ENCODE measurements at places on chromosomes 13 and 19.

DNA sequence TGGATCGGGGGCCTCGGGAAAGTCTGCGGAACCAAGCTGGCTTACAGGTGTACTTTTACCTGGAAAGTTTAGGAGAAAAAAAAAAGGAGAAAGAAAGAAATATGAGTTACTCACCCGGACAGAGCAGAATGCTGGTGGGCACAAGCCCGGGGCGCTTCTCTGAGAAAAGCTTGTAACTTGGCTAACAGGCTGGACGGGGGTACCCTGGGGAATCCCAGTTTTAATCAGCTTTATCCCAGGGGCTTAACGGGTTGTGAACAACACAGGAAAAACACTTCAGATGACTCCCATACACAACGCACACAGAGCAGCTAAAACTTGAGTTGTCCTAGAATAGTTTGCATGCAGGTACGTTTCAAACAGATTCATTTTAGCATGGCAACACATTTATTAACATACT lies 37.3 kb downstream of the KLF2 start:
- no peak for DNase-seq

GRCh38 chr19:1952635-1953034 lies 11.7 kb downstream of the CSNK1G2 start:
- no peak for DNase-seq

DNA sequence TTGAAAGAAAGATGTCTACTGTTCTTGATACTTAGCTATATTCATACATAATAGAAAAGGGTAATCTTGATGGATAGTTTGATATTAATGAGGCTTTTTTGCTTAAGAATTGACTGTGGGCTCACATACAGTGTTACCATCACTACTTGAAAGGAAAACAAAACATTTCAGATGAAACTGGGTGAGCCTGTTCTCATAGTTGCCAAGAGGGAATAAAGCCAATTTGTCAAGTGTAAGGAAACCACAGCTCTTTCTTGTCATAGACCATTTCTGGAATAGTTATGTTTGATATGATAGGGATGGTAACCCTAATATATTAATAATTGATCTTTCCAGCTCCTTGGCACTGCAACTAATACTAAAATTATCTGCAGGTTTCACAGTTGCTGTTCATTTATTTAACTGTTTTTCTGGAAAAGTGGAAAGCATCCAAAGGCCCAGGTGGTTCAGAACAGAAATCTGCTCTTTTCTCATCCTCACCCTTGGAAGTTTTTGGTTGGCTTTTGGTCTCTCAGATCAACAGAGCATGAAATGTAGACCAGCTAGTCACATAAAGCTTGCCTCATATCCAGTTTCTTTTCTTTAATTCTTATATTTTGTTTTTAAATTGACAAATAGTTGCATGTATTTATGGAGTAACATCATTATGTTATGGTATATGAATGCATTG lies 43.2 kb downstream of the ARHGEF7 start:
- no peak for DNase-seq

DNA sequence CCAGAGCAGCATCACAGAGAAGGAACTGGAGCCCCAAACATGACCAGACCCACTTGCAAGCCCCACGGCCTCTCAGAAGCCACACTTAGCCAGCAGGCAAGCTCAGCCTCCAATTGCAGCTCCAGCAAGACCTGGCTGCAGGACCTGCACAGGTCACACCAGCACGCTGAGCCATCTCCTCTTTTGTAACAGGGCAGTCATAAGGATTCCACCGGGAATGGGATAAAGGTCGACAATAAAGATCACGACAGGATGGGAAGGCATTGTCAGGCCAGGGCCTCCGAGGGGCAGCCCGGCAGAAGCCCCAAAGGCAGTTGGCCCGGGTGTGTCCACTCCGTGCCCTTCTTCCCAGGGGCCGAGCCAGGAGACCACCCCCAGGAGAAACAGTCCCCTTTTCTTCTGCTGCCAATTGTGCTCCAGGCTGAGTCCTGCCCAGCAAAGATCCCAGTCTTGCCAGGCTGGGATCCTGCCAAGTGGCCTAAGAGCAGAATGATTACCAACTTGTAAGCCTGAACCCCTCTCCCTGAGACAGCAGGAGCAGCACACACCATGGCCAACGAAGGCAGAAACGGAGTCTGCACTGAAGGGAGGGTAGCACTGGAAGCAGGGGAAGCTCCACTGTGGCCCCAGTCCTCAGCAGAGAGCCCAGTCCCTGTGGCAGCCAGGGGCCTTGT lies 12.5 kb downstream of the PEPD start:
- DNase-seq = no peak

DNA sequence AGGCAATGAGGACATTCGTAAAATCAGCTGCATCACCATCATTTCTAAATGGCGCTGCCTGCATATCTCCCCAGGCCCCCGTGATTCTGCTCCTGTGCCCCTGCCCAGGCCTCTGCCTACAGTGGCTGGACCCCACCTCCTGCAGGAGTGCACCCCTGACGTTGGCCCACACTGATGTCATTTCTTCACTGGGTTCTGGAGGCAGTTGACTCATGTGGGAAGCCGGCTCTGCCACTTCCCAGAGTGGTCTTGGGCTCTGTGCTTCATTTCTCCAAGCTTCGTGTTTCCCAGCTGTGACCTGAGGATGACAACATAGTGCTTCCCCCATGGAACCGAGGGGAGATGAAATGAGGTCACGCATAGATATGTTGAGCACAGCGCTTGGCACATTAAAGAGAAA lies 19.9 kb downstream of the CCNE1 start:
- no peak for DNase-seq

- no peak for DNase-seq
Observed at GRCh38 chr19:48718711-48719231, 754 bp downstream of the MAMSTR start.

DNA sequence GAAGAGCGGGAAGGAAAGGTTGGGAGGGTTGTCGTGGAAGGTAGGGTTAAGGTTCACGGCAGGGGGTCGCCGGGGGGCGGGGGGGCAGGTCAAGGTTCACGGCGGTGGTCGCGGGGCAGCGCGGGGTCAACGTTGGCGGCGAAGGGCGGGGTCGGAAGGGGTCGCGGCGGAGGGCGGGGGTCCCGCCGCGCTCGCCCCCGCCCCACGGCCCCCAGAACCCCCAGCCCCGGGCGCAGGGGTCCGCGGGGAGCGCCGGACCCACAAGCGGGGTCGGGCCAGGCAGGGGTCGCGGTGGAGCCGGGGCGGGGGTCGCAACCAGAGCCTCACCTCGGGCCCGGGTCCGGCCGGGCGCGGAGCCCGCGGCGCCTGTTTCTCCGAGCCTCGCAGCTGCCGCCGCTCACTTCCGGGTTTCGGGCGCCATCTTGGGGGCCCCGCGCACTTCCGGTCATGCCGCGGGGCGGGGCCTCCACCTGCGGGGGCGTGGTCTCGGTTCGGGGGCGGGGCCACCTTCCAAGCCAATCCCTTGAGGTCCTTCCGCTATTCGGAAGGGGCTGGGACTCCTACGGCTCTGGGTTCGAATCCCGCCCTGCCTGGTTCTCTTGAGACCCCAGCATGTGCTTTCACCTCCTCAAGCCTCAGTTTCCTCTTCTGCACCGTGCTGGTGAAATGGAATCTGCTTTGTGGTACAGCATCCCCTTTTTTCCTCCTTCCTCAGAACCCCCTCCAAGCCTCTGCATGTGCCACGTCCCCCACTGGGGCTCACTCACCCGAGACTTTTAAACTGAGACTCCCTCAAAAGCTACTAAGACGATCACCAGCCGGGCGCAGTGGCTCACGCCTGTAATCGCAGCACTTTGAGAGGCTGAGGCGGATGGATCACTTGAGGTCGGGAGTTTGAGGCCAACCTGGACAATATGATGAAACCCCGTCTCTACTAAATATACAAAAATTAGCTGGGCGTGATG lies at the start of gene SBNO2:
Gene SBNO2 (minus strand): TSS at position 424 of the 965 bp plus-strand sequence. CDS start 19,992 bp downstream, outside the sequence.
- peak; percentile 95 for DNase-seq

DNA sequence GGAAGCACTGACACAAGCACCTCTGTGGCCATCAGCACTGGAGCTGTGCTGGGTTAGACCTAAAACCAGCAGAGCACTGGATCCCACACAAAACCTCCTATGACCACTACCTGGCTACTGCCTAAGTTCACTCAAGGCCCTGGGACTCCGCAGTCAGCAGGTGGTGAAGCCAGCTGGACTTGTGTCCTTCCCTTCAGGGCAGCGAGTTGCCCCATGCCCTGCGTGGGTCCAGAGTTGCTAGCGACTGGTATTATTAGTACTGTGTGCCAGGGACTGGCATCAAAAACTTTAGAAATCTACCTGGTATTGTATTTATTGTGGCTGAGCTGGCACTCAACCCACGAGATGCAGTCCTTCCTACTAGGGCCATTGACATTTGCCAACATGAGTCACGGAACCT lies 6.0 kb downstream of the OR10H4 start:
- DNase-seq = no peak

GRCh38 chr19:17347361-17347760 lies 10.0 kb downstream of the GTPBP3 start:
- no peak for DNase-seq

- DNase-seq = no peak
Observed at GRCh38 chr13:58500938-58501337, 869.4 kb downstream of the PCDH17 start.

- no peak for DNase-seq
Observed at GRCh38 chr13:43473437-43473836, 313.3 kb downstream of the ENOX1 start.

DNA sequence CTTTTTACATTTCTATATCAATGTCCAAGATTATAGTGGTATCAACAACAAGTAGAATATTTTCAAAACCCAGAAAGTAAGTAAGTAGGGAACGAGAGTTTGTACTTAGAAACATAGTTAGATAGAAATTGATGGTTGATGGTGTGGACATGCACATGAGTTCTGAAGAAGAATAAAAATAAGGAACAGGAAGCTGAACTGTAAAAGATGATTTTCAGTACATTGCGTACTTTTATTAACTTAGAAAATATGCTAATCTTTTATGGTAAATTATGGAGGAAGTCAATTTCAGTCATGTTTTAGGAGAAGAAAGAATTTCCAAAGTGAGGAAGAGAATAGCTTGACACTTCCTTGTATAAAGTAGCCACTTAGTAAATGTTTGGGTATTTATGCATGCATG lies 12.3 kb upstream of the GPR18 start:
- no peak for DNase-seq

- no peak for DNase-seq
Observed at GRCh38 chr13:77507931-77508776, 27.4 kb upstream of the SCEL start.

GRCh38 chr19:14112809-14113385 lies 4.7 kb downstream of the PRKACA start:
- DNase-seq = no peak

GRCh38 chr13:33745370-33746324 lies 72.3 kb upstream of the RFC3 start:
- no peak for DNase-seq

GRCh38 chr19:45413497-45413896 lies 7.1 kb downstream of the POLR1G start:
- DNase-seq = no peak

GRCh38 chr19:19524053-19524452 lies 4.7 kb upstream of the YJEFN3 start:
- DNase-seq = no peak

- no peak for DNase-seq
Observed at GRCh38 chr13:99973163-99973807, 1.7 kb upstream of the ZIC5 start.

DNA sequence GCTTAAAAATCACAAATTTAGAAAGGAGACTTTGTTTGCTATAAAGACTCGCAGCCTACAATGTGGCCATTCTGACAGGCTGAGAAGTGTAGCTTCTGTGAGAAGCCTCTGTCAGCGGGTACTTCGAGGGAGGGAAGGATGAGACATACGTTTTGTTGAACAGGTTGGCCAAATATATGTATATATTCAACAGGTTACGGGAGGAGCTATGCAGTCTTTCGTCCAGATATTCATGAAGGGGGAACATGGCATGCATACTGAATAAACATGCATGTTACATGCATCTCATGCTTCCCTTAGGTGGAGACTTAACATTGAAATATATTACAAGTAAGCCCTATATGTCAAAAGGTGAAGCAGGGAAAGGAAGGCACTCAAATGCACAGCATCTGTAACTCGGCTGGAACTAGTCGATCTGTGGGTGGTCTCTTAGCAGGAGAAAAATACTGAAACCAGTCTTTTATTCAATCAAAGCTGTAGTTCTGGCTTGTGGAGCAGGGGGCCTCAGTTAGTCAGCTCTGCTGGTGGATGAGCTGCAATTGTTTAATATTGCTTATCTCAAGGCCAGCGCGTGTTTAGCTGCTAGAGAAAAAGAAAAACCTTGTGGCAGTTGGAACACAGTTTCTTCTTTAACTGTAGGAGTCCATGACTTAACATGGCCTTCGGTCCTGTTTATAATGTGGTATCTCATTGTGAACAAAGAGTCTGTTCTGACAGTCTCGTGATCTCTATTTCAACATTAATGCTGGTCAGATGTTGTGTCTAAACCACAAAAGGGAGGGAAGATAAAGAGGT lies 94.3 kb downstream of the FAM216B start:
- DNase-seq = no peak

- DNase-seq = no peak
Observed at GRCh38 chr19:45217193-45217956, 27.8 kb downstream of the EXOC3L2 start.

- DNase-seq = no peak
Observed at GRCh38 chr13:76516013-76516412, 370.2 kb downstream of the KCTD12 start.

All from activated T-cell treated with anti-CD3 and anti-CD28 coated beads for 48 hours (primary cell).